ENCODE measurements at places on chromosomes 2 and 18.

GRCh38 chr2:28668880-28669279, 82.8 kb upstream of the PPP1CB start:
- DNase-seq = no peak

DNA sequence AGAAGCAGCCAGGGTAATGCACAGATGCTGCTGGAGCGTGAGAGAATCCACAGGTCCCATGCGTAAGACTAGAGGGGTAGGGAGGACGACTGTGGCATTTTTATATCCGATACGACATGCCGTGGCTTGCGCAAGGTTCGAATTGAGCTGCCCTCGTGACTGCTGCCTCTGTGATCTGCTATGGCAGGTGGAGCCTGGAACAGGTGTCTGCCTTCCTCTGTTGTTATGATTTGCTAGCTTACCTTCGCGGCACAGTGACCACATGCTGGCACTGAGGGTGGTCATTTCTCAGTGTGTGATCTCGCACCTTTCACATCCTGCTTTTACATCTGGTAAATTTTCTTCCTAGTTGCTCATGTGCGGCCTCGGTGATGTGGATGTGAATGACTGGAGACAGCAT, 240.2 kb downstream of the ALPK2 start:
- DNase-seq = no peak

- DNase-seq = no peak
Observed at GRCh38 chr2:96548558-96549465, 12.3 kb downstream of the ARID5A start.

- no peak for DNase-seq
Observed at GRCh38 chr2:8259106-8259840, 422.6 kb upstream of the ID2 start.

- no peak for DNase-seq
Observed at GRCh38 chr2:56077359-56077915, 106.4 kb upstream of the CCDC85A start.

GRCh38 chr2:669323-669722, 7.9 kb downstream of the TMEM18 start:
- no peak for DNase-seq

GRCh38 chr2:177666408-177666807, 273.8 kb downstream of the AGPS start:
- no peak for DNase-seq

- DNase-seq = no peak
Observed at GRCh38 chr2:101273056-101273455, 20.4 kb downstream of the CNOT11 start.

GRCh38 chr2:236512902-236513435, 56.7 kb upstream of the ACKR3 start:
- DNase-seq = no peak

DNA sequence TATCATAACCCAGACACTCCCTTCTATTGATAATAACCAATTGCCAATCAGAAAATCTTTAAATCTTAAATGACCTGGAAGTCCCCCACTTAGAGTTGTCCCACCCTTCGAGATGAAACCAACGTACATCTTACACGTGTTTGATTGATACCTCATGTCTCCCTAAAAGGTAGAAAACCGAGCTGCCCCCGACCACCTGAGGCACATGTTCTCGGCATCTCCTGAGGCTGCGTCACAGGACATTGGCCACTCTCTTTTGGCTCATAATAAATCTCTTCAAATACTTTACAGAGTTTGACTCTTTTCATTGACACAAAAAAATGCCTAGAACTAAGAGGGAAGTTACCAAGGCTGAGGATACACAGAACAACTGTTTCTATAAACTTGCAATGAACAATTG, 190.0 kb downstream of the RTP5 start:
- DNase-seq = no peak

GRCh38 chr18:78986018-78986481, 6.4 kb downstream of the SALL3 start:
- DNase-seq = no peak

GRCh38 chr2:219219784-219220532, 1.2 kb upstream of the ABCB6 start:
- no peak for DNase-seq

DNA sequence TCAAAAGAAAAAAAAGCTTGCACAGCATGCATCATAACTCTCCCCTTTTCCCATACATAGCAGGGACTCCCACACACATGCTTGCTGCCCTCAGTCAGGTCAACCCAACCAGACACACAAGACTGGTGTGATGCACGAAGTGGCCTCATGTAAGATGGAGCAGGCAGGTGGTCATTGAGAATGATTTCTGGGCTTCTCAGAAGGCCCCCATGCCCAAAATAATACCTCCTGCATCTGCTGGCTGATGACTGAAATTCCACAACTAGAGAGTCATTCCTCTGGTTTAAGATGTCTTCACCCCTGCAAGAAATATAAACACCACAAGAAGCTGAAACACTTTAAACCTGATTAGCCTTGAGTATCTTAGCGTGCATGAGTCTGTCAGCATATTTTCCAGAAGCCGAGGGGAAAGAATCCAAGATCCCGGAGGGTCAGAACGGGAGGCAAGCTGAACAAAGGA, 131.1 kb downstream of the AFF3 start:
- no peak for DNase-seq

DNA sequence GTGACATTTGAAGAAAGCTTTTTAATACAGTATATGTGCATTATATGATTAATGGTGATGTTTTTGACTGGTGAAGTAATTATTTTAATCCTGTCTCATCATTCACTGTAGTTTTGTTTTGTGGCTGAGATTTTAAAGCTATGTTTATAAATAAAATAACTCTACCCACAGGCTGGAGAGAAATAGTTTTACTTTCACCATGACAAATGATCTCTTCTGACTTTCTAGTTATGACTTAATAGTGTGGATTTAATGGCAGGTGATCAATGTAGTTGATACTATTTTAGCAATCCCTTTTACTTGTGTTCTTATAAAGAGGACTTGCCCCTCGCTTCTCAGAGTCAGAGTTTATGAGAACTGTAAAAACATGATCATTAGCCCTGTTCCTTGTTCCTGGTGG, 289.5 kb upstream of the SIX3 start:
- DNase-seq = no peak

DNA sequence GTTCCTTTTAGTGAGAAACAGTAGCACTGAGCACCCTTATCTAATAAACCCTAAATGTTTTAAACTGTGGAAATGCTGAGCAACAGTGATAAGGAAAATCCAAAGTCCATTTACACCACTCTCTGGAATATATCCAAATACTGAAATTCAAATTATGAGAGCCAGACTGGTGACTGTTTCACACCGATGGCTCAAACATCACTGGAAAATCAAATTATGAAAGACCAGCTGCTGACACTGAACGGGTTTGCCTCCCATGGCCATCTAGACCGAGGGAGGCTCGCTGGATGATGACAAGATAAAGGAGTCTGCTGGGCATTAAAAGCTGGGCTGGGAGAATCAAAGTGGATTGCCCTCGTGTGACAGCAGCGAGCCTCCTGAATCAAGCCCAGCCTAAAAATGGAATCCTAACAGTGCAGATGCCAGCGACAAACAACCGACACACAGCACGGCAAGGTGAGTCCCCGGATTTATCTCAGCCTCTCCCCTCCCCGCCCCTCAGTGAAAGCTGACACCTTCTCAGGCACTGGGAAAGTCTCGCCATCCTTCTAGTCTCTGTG, 30.3 kb downstream of the SERPINE2 start:
- no peak for DNase-seq

Data from GF-D8 (cell line).